Nephron progenitor cell (in vitro differentiated cells): ENCODE measurements at places on chromosomes 2 and 18.

GRCh38 chr18:12336171-12336613, 28.2 kb downstream of the TUBB6 start:
- no peak for DNase-seq

GRCh38 chr2:201837391-201837790, 31.1 kb downstream of the CDK15 start:
- no peak for DNase-seq

DNA sequence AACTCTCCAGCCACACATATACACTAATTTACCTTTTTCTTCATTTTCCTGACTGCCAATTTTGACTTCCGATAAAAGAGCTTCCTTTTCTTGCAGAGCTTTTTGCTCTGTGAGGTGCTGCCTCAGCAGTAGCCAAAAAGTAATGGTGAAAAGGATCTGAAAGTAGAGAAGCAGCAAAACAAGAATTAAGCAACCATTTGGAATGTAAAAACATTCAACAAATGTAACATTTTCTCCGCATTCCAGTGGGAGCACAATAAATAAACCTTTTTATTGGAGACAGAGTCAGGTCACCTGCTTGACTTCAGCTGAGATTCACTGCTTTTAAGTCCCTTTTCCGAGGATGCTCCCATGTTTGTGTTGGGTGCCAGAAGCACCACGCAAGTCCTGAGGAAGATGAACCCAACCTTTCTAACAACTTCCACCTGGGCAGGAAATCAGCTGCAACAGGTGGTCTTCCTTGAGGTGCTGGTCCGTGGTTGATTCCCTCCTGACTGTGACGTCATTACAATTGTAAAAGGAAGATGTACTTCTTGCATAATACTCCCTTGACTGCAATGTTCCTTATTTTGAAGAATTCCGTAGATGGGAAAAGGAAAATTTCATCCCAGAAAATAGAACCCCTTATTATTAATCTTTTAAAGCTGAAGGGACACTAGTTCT, 265.5 kb downstream of the NAPG start:
- no peak for DNase-seq

GRCh38 chr2:18186816-18187613, 308.5 kb downstream of the KCNS3 start:
- no peak for DNase-seq

- DNase-seq, result no peak
These were observed 28.9 kb downstream of the KCNF1 start for GRCh38 chr2:10940596-10940995.

GRCh38 chr2:127455566-127456493, 37.6 kb downstream of the PROC start:
- DNase-seq, result no peak

- no peak for DNase-seq
These were observed 544.0 kb downstream of the STK39 start for GRCh38 chr2:167703441-167703840.

DNA sequence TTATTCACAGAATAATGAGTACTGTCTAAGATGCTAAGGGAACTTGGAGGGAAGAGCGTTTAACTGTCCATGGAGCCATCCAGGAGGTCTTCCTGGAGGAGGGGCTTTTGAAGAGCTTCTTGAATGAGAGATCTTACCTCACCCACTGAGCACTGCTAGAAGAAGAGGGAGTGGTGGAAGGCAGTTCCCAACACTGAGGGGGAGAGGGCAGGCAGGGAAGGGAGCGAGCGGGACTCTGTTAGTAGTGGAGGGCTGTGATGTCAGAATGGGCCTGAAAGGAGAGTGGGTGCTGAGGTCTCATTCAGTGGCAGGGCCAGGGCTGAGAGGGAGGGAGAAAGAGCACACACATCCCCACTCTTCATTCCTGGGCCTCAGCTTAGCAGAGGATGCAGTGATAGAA, 65.0 kb downstream of the NCK2 start:
- DNase-seq, result no peak

DNA sequence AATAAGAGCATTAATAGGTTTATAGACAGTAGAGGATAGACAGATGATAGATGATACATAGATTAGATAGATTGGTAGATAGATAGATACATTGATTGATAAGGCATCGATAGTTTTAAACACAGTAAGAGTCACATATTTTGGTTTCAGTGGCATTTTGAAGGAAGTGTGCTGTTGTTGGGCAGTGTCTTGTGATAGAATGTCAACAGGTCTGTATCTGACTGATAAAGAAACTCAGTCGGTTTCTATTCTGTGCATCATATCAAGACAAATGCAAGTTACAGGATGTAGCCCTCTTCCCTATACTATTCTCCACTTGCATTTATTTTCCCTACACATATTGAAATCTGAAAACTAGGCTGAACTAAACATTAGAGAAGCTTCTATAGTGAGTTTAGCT, 1229.0 kb upstream of the ZEB2 start:
- DNase-seq, result no peak

DNA sequence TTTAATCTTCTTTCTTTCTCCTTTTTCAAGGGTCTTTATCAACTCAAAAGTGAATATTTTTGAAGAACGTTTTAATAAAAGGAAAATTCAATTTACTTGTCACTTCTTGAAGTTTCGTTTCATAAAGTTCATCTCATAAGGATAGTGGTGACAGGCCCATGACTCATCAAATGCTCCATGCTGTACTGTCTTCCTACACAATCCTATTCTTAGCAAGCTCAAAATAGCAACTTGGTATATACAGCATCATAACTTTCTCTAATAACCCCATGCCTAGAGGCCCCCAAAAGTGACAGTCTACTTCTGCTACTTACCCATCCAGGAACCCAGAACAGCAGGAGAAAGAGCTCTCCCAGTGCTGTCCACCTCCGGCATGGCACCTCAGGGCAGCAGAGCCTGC, 7.7 kb downstream of the FBXO15 start:
- DNase-seq, result no peak

DNA sequence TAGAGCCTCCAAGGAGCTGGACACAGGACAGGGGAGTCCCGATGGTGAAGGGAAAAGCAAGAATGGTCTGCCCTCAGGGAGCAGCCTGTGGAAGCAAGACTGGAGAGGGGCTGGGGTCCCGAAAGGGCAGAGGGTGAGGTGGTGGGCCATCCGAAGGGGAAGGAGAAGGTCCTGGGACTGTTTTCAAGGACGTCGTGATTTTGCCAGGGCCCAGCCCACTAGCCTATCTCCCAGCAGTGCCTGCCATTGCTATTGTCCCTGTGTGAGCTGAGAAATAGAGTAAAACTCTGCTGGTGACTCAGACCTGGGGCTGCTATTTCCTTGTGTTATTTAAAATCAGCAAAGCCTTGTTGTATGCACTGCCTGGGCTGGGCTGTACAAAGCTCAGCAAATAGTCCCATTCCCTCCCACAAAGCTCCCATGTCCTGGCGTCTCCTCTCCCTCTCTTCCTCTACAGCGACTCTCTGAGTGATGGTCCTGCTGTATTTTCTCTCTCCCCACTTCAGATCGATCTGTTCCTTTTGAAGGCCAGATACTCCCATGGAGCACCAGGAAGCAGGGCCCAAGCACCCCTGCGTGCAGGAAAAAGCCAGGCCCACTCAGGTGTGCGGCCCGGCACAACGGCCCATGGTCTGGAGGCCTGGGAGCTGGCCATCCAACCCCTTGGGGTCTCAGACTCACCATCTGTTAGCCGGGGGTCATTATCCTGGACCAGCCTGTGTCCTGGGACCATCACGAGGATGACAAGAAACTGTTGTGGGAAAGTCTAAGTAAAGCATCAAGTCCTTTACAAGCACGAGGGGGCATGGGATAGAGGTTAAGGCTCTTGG, 65.0 kb upstream of the OTOF start:
- DNase-seq, result no peak

GRCh38 chr2:173571021-173571821, 216.5 kb downstream of the CDCA7 start:
- peak; percentile 17 for DNase-seq

- no peak for DNase-seq
These were observed 259.1 kb downstream of the TDRD15 start for GRCh38 chr2:21382701-21383520.

GRCh38 chr2:120734930-120735651, 577 bp upstream of the GLI2 start:
- DNase-seq, result peak; percentile 50

DNA sequence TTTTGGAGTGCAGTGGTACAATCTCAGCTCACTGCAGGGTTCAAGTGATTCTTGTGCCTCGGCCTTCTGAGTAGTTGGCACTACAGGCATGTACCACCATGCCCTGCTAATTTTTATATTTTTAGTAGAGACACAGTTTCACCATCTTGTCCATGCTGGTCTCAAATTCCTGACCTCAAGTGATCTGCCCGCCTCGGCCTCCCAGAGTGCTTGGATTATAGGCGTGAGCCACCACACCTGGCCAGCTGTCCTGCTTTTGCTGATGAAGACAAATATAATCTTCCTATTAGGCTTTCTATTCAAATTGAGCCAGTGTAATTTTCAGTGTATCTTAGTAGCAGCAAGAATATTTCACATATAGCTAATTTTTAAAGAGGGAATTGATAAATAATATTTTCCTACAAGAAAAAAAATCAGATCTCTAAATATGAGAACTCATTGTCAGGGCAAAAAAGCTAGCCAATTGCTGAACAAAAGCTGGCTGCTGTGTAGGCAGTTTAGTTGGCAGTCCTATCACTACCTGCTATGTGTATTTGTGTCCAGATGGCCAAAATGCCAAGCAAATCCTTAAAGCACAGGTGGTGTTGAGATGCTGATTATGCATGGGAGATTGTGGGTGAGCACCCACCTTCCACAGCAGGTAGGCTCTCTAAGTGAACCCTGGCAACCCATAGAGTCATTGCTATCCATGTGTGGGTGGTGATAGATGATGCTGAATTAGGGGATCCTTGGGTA, 60.8 kb upstream of the STAM2 start:
- DNase-seq, result no peak

DNA sequence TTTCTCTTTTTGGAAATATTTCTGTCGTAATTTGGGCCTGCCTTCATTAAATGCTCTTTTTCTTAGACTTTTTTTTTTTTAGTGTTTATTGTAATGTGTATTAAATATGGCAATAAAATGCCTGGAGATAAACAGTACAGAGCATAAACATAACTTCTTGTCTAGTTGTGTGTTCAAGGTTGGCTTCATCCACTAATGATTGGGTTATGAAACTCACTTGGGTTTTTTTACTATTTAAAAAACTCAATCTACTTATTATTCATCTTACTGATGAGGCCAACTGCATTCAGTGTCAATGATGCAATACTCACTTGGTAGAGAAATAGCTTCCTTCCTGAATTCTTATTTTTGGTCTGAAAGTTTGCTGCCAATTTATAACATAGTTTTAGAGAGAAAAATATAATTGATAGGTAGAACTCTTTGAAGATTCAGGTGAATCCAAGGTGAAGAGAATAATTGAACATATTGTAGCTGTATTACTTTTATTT, 144.2 kb upstream of the NABP1 start:
- no peak for DNase-seq

GRCh38 chr2:101430156-101430555, 42.9 kb upstream of the CREG2 start:
- no peak for DNase-seq

GRCh38 chr2:179059026-179059700, 9.2 kb upstream of the CCDC141 start:
- DNase-seq, result no peak

GRCh38 chr2:172947461-172948153, 128.0 kb upstream of the MAP3K20 start:
- no peak for DNase-seq

DNA sequence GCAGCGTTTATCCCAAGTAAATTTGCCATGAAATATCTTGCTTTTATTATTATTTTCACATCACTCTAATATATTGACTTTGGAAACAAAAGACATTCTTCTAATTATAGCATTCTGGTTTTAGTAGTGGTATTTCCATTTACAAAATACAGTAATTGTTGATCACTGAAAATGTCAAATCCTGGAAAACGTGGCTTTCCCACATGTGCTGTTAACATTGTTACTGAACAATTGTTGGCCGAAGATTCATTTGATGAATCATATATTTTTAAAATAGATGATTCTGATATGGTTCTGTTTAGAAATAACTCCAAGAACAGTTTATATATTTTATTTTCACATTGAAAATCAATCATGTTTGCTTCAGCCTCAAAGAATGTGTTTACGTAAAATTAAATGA, 32.9 kb downstream of the SP140 start:
- DNase-seq, result no peak

DNA sequence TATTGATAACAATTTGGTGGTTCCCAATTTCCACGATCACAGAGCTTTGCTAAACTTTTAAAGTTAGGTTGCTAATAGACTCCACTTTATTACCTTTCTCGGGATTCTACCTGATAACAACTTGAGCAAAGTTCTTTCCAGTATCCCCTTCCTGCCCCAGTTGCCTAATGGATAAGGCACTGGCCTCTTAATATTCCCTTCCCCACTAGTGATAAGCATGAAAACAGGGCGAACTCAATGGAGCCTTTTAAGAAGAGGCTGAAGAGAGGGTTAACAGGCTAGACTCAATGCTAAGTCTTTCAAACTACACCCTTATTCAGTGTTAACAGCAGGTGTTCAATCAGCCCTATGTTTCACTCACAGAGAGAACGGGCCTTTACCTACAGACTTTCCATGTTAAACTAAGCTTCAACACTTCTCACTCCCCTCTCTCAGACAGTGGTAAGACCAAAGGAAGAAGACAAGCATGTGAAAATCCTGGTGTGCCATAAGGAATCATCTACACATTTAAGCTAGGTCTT, 75.8 kb downstream of the ANKRD44 start:
- no peak for DNase-seq

GRCh38 chr2:159711562-159712142, 654 bp upstream of the MARCHF7 start:
- DNase-seq, result no peak

- no peak for DNase-seq
These were observed 36.4 kb downstream of the ADAM17 start for GRCh38 chr2:9519250-9519649.

GRCh38 chr18:24136967-24137373, 1.9 kb upstream of the CABYR start:
- no peak for DNase-seq

DNA sequence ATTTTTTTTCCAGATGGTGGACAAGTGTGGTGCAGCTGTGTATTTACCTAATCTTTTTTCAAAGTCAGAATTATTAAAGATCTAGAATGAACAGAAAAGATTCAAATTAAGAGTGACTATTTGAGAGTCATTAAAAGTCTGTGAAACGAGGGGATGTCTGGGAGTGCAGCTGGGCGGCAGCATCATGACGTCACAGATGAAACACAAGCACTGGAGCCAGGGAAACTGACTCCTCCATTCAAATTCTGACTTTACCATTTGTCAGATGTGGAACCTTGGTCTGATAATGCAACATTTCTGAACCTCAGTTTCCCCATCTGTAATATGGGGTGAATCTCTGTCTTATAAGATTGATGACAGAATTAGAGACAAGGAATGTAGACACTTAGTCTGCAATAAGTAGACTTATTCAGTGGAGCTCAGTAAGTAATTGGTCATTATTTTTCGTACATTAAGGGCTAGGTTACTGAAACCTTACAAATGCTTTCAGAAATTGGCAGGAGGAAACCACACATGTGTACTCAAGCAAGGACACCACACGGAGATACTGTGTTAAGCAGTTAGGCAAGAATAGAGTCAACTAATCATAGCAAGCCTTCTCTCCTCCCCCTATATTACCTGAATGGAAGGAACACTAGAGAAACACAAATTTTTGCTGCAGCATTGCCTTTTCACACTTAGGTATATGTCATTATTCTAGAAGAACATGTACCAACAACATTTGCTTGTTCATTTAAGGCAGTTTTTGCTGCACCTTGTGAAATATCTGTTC, 27.8 kb upstream of the CXXC1 start:
- no peak for DNase-seq

GRCh38 chr18:79530821-79531220, 135.1 kb downstream of the NFATC1 start:
- no peak for DNase-seq
